Stimulated activated CD8-positive, alpha-beta memory T cell treated with anti-CD3 and anti-CD28 coated beads, Interleukin-4, amount 100 ng/mL, for 24 hours (primary cell): ENCODE measurements at places on chromosomes 1 and 21.

- peak; percentile 74 for DNase-seq
These were observed 1.8 kb downstream of the CD160 start for GRCh38 chr1:145720878-145721671.

DNA sequence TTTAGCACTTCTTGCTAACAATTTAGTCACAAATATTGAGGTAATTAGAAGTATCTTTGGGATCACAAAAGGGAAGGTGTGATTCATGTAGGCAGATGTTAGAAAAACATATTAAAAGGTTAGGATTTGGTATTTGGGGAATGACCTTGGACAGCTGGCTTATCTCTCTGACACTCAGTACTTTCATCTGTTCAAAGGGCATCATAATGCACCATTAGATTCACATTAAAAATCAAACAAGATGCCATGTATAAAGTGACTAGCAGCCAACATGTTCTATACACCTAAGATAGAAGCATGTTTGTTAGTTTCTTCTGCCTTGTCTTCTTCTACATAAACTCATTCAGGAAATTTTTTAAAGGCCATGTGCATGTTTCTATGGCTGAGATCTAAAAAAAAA is 56.5 kb upstream of the ESRRG start:
- no peak for DNase-seq

GRCh38 chr1:205983925-205984725 is 19.1 kb downstream of the RAB7B start:
- no peak for DNase-seq

- DNase-seq, result no peak
These were observed 32.2 kb downstream of the HSPG2 start for GRCh38 chr1:21904704-21905520.

GRCh38 chr1:96291468-96291867 is 430.1 kb upstream of the PTBP2 start:
- no peak for DNase-seq
